ENCODE measurements at places on chromosomes 5 and 9.

- no peak for DNase-seq
These were observed 7.1 kb downstream of the STK10 start for GRCh38 chr5:172180936-172181335.

GRCh38 chr5:120535900-120536299, 71.8 kb downstream of the PRR16 start:
- DNase-seq, result no peak

- DNase-seq, result no peak
These were observed 682 bp downstream of the FCN2 start for GRCh38 chr9:134881313-134881670.

DNA sequence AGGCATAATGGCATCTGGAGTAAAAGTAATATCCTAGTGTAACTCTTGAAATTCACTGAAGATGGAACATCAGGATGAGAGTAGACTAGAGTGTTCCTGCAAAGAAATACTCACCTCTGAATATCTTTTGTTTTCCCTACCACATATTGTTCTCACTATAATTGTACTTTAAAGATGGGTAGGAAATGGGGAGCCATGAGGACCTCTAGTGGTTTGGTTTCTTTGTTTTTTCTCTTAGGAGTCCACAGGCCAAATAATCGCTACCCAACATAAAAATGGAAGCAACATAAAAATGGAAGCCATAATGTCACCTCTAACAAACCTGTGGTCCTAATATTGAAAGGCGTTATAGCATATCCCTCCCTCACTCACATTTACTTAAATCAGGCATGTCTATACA, 2375.8 kb downstream of the MAT2B start:
- no peak for DNase-seq

DNA sequence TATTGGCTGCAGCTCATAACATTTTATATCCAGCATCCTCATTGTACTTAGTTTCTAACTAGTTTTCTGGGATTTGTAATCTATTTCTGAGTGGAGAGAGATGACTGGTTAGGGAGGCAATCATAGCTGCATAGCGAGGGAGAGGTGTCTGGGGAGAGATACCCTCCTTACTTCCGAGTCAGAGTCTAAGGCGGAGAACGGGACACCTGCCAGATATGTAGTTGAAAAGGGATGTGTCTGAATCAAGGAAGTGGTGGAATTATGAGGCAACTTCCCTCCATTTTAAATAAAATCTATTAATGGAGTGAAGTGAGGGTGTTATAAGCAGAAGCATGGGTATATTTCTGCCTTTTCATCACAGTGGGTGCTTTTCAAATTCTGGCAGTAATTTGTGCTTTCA, 126.5 kb downstream of the MAST4 start:
- no peak for DNase-seq

- DNase-seq, result no peak
These were observed 10.5 kb downstream of the ECSCR start for GRCh38 chr5:139451878-139452660.

GRCh38 chr9:5580650-5581049, 48.3 kb upstream of the RIC1 start:
- no peak for DNase-seq

GRCh38 chr5:39064450-39064849, 9.7 kb downstream of the RICTOR start:
- DNase-seq, result no peak

DNA sequence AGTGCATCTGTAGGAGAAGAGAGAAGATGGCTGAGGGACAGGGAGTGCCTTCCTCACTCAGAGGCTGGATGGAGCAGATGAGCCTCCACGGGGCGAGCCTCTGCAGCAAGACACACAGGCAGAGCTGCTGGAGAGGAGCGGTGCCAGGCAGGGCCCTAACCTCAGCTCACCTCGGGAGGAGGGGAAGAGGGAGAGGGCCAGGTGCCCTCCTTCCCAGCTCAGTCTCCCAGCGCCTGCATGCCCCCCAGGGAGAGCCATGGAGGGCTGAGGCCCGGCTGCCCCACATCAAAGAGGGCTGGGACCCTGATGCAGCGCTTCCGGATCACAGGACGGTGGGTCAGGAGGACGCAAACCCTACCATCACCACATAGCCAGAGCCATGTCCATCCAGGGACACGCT, 13.6 kb upstream of the SPATA31E1 start:
- no peak for DNase-seq

GRCh38 chr5:6193310-6193709, 185.0 kb downstream of the MED10 start:
- DNase-seq, result no peak

DNA sequence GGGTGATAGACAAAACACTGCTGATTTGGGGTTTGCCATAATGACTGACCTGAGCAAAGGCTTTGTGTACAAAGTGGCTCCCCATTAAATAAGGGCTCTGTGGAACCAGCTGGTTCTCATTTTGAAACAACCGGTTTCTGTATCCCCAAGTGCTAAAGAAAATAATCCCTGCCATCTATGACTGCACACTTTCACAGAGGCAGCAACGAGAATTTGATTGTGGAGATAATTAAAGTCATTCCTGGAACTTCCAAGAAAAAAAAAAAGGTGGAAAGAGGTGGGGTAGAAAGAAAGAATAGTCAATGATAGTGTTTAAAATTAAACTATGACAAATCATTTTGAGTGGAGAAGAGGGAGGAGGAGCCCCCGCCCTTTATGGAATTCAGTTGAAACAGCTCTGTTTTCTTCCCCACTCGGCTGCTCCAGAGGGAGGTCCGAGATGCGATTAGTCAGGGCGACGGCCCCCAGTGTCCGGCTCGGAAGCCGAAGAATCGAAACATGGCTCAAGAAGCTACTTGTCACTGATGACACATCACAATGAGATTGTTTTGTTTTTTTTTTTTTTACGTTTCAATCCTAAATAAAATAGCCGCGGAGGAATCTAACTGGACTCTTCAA, 38.4 kb downstream of the EBF1 start:
- DNase-seq, result peak; percentile 60

Measured in fibroblast of villous mesenchyme (primary cell).